ENCODE measurements at places on chromosomes 1 and 21. TPM values are rescaled to one million over a fixed set of nuclear protein-coding genes. Genes with fewer than 3 reads are reported as not detected.

GRCh38 chr1:42118125-42118524 is 35.1 kb upstream of the GUCA2B start:
- no peaks in the 10 kb centered on the region for H3K36me3 ChIP-seq
- H3K27me3 ChIP-seq, result peaks cover 7% of the 10 kb centered on the region
- H3K27ac ChIP-seq, result no peak overlapping the region
- no peak for DNase-seq

DNA sequence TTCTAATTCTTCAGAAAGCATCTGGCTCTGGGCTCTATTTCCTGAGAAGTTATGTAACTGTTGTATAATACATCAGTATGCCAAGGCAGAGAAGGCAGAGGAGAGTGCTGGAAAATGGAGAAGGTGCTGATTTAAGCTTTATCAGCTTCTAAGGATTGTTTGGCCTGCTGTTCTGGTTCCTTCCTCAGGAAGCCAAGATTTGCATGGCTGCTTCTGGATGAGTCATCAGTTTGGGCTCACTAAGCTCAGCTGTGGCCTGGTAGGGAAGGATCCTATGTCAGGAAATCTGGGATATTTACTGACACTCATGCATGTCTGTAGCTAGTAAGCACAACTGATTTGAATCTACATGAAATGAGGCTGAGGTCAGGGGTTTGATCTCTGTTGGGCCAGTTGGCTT is 73.2 kb upstream of the ADGRL4 start:
- no peaks in the 10 kb centered on the region for H3K27me3 ChIP-seq
- no peak overlapping the region for H3K4me3 ChIP-seq
- H3K36me3 ChIP-seq, result no peaks in the 10 kb centered on the region

GRCh38 chr1:168686666-168687065 is 42.3 kb downstream of the DPT start:
- no peak for DNase-seq
- no peaks in the 10 kb centered on the region for H3K4me1 ChIP-seq
- H3K36me3 ChIP-seq, result no peaks in the 10 kb centered on the region
- H3K4me3 ChIP-seq, result no peak overlapping the region
- no peaks in the 10 kb centered on the region for H3K27me3 ChIP-seq

The FLG gene
- not detected for total RNA-seq

GRCh38 chr1:153387785-153388184 is 3.1 kb downstream of the S100A8 start:
- no peaks in the 10 kb centered on the region for H3K27me3 ChIP-seq
- no peak overlapping the region for H3K27ac ChIP-seq
- no peak for DNase-seq
- H3K36me3 ChIP-seq, result no peaks in the 10 kb centered on the region

The LIX1L gene
- total RNA-seq, result 74.4 TPM

GRCh38 chr1:62336995-62337705 is 17.9 kb upstream of the KANK4 start:
- no peaks in the 10 kb centered on the region for H3K4me1 ChIP-seq
- H3K4me3 ChIP-seq, result no peak overlapping the region
- DNase-seq, result no peak

- H3K36me3 ChIP-seq, result no peaks in the 10 kb centered on the region
- no peaks in the 10 kb centered on the region for H3K27me3 ChIP-seq
Measured at GRCh38 chr1:186605762-186606350, 74.4 kb downstream of the PTGS2 start.

DNA sequence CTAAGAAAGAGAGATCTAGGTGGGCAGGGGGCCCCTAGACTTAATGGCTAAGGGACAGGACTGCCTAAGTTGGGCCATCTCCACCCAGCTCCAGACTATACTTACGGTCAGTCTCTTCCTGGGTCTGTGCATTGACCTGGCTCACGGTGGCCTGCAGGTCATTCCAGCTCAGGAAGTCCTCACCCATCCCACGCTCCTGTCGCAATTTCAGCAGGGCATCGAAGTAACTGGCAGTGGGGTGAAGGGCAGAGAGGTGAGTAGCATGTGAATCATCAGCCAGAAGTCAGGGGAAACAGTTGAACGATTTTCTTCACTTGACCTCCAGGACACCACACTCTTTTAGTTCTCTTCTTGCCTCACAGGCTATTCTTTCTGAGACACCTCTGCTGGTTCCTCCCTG is 20.5 kb downstream of the IQGAP3 start:
- H3K27me3 ChIP-seq, result peaks cover 5% of the 10 kb centered on the region
- no peak overlapping the region for H3K4me3 ChIP-seq
- no peaks in the 10 kb centered on the region for H3K36me3 ChIP-seq
- no peak for DNase-seq

DNA sequence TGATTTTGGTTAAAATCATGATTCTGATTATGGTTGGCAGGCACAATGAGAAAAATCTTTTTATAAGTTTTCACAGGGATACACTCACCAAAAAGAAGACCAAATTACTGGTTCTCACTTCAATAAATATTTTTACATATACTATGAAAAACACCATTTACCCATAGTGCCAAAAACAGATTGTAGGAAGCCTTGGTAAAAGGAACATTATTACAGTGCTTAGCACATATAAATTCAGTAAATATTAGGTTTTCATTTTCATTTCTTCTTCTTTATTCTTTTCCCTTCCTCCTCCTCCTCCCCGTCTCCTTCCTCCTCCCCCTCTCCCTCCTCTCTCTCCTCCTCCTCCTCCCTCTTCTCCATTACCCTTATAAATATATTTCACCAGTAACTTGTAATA is 15.8 kb upstream of the SPAG17 start:
- H3K27ac ChIP-seq, result no peak overlapping the region
- DNase-seq, result no peak
- H3K27me3 ChIP-seq, result no peaks in the 10 kb centered on the region
- no peak overlapping the region for H3K4me3 ChIP-seq
- H3K36me3 ChIP-seq, result no peaks in the 10 kb centered on the region

GRCh38 chr1:230149751-230150584 is 82.9 kb downstream of the GALNT2 start:
- no peak overlapping the region for H3K27ac ChIP-seq
- H3K4me3 ChIP-seq, result no peak overlapping the region
- H3K36me3 ChIP-seq, result no peaks in the 10 kb centered on the region
- DNase-seq, result no peak
- H3K4me1 ChIP-seq, result peaks cover 20% of the 10 kb centered on the region

DNA sequence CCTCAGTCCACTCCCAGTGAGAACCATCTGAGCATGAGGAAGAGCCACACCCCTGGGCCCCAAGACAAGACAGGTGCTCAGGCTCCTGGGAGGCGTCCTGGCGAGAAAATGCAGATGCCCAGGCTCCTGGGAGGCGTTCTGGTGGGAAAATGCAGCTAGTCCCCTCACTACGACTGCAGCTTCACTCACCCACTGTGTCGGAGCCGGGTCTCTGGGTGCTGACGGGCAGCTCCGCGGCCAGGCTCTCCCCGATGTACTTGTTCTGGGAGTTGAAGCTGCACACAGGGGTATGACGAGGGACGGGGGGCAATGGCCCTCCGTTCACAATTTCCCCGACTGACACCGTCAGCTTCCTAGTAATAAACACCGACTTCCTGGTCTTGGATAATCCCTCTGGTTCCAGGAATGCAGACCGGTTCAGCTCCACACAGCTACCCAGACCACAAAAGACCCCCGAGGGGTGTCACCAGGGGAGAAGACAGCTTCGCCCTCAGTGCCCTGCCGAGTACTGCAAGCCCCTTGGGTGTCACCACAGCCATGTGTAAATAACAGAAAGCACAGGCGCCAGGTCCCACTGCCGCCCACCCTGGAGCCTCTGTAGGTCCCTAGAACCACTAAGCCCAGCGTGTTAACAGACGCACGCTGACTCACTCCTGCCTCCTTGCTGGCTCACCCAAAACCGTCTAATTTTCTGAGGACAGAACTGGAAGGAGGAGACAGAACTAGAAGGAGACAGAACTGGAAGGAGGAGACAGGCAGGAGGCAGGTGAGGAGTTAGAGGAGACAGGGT is 19.5 kb downstream of the MCM3AP start:
- no peaks in the 10 kb centered on the region for H3K27me3 ChIP-seq
- H3K36me3 ChIP-seq, result peaks cover 28% of the 10 kb centered on the region
- no peak overlapping the region for H3K27ac ChIP-seq
- H3K4me3 ChIP-seq, result no peak overlapping the region
- no peak for DNase-seq

Data from T-cell (primary cell).